ENCODE measurements at places on chromosomes 2 and 18. TPM values are rescaled to one million over a fixed set of nuclear protein-coding genes. Genes with fewer than 3 reads are reported as not detected.
A peak's percentile ranks its signal among the peaks of the same experiment; 100 is the strongest.

DNA sequence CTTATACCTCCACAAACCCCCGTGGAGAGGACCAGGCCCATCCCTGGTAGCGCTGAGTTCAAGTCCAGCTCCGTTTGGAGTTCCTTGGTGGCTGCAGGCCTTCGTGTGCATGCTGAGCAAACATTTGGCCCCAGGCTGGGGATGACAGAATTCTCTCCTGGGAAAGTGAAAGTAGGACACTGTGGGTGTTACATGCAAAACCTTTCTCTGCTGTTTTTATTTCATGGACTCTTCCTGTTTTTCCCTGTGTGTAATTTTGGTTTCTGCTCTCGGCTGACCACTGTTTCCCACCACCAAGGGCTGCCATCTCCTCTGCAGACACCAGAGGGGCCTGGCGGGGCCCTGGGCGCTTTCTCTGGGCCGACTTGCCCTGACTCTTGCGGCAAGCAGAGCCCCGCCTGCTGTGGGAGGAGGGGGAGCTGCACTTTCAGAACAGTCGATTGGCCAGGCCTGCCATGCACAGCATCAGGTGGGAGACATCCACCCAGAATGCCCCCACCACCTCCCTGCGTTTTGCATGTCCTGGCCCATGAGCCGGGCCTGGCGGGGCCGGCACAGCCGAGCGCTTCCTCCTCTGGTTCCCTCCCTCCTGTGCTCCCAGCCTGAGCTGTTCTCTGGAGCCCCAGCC is 102.4 kb downstream of the CABLES1 start:
- DNase-seq: peak; percentile 86

The CABLES1 gene
- total RNA-seq: 24.1 TPM

The GPR55 gene
- total RNA-seq: not detected

The OSBPL6 gene
- 4.6 TPM for total RNA-seq

The IL36G gene
- not detected for total RNA-seq

GRCh38 chr2:223008162-223008561 is 43.8 kb upstream of the KCNE4 start:
- DNase-seq: no peak

GRCh38 chr18:31789409-31789808 is 28.7 kb upstream of the SLC25A52 start:
- no peak for DNase-seq

- DNase-seq: no peak
Observed at GRCh38 chr2:157355618-157356017, 30.0 kb upstream of the ERMN start.

- no peak for DNase-seq
Observed at GRCh38 chr2:68658266-68658665, 14.9 kb downstream of the PROKR1 start.

DNA sequence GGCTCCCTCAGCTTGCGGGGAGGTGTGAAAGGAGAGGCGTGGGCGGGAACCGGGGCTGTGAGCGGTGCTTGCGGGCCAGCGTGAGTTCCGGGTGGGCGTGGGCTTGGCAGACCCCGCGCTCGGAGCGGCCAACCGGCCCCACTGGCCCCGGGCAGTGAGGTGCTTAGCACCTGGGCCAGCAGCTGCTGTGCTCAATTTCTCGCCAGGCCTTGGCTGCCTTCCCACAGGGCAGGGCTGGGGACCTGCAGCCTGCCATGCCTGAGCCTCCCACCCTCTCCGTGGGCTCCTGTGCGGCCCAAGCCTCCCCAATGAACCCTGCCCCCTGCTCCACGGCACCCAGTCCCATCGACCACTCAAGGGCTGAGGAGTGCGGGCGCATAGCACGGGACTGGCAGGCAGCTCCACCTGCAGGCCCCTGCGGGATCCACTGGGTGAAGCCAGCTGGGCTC is 48.2 kb downstream of the RNF138 start:
- DNase-seq: peak; percentile 46

The MOCOS gene
- 6.0 TPM for total RNA-seq

DNA sequence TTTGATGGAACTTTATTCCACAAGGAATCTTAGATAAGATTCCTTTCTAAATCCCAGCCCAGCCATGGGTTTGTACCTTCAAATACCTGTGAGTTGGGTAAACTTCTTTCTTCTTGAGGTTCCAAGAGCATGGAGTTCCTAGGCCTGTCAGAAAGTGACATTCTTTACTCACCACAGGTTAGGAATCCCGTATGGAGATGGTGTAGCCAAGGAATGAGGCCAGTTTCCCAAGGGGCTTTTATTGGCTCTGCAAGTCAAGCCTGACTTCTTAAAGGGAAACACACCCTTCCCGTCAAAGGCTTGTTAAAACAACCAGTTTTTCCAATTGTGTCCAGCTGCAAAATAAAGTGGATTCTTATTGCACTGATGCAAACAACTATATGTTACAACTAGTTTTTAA is 45.8 kb downstream of the STK17B start:
- no peak for DNase-seq

GRCh38 chr18:70491734-70492348 is 203.0 kb downstream of the SOCS6 start:
- peak; percentile 69 for DNase-seq

- no peak for DNase-seq
Observed at GRCh38 chr2:1032030-1032429, 81.4 kb downstream of the SNTG2 start.

The IL1B gene
- total RNA-seq: not detected

The PSME4 gene
- 77.3 TPM for total RNA-seq

GRCh38 chr2:1371082-1371481 is 42.2 kb upstream of the TPO start:
- DNase-seq: no peak
